Activated CD4-positive, alpha-beta T cell treated with anti-CD3 and anti-CD28 coated beads for 24 hours (primary cell): ENCODE measurements at places on chromosomes 12 and 14.

- DNase-seq = peak; percentile 72
These were observed at the start of gene CACNB3 for GRCh38 chr12:48817873-48818830. Gene CACNB3 (plus strand): TSS chr12:48818496. CDS start chr12:48818930, 434 bp downstream.

DNA sequence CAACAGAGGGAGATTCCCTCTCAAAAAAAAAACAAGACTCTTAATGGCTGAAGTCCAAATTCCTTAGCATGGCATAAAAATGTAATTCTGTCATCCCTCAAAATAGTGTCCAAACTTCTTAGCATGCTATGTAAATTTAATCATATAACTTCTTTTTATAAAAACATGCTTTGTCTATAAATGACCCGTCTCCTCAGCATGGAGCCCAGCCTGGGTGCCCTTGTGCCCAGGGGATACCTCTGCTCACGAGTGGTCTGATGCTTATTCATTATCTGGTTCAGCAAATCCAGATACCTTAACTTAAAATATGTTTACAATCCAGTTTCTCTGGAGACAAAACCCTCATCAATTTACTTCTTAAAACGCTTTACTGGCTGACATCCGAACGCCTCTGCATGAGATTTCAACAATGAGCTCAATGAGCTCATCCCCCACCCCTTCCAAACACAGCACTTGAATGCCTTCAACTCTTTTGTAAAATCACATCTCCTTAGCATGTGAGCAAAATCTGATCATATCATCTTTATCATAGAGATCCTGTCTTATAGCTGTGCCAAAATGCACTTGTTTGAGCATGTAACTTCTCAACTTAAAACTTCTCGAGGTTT is 15.7 kb downstream of the RTL1 start:
- DNase-seq = no peak

DNA sequence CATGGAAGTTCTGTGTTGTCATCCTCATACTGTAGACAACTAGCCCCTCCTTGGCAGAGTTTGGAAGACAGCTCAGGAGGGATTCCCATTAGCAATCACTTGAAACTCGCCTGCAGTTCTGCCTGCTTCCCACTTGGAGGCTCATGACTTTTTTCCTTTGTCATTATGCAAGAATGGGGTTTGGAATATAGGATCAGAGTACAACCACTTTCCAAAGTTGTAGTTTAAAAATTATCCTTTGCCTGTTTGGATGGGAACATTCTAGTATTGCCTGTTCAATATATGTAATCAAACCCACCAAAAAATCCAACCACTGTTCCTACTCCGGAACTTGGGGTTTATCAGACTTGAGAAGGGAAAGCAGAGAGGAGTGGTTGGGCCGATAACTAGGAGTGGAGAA is 2.1 kb upstream of the GPD1 start:
- no peak for DNase-seq

GRCh38 chr14:23881282-23881681 is 72.3 kb upstream of the DHRS4 start:
- no peak for DNase-seq

DNA sequence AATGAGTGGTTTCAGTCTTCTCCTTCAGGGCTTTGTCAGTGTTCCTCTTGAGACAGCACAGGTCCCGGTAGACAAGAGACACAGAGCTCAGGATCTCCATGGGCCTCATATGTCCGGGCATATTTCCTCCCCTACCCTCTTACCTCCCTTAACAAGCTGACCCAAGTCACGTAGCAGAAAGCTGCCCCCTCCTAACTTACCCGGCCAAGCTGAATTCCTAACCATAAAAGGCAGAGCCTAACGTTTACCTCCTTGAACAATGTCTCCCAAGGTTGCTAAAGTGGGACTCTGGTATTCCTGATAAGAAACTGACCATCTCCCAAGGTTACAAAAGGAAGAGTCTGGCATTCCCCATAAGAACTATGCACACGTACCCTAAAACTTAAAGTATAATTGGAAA is 182.2 kb upstream of the USP15 start:
- DNase-seq = no peak

DNA sequence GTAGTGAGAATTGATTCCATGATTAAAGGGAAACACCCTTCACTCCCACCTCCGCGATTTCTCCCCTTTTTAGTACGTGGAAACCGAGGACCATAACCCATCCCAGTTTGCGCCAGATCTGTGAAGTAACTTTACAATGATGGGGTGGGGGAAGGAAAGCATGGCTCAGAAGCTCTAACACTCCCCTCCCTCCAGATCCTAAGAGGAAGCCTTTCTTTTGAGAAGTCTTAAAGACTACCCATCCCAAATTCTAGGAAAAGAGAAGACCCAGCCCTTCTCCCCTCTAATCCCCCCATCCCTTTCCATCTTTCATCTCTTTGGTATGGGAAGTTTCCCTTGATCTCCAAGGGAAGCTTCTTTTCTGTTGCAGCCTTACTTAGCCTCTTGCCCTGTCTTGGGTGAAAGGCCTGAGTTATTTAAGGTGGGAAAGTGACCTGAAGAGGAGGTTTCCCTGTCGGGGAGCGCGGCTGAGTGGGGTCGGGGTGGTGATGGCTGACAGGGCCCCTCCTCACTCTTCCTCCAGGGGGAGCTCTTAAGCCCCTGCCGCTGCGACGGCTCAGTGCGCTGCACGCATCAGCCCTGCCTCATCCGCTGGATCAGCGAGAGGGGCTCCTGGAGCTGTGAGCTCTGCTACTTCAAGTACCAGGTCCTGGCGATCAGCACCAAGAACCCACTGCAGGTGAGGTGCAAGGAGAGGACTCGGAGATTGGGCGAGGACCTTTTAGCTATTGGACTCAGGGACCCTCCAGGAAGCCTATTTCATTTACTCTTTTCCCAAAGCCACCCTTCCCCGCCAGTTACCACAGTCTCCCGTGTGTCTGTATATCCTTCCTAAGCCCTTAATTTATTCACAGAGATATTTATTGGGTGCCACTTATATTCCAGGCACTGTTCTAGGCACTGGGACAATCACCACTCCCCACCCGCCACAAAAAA is 1.8 kb downstream of the MARCHF9 start:
- DNase-seq = peak; percentile 64

DNA sequence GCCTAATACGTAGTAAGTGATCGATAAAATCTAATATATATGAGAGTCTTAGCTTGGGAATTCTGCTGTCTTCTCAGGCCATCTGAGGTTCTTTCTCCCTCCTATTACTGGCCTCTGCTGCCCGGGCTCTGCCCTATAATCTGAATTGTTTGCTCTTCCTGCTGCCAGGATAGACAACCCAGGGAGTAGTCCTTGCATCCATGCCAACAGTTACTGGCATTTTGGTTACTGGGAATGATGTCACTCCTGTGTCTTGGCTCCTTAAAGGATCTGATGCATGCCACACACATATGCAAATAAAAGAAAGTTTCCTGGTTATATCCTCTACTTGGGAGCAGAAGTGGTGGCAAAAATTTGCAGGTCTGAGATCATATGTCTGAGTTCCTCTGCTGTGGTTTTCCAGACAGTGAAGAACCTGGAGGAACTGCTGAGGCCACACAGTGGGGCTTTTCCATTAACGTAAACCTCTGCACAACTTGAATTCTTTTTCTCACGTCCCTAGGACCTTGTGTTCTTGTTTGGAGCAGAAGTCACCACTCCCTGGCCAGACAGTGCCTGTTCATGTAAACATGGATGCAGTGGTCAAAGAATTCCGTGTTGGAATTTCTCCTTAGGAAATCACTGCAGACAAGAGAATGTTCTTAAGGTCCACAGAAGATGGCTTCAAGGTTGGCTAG is 320.6 kb upstream of the TBX3 start:
- DNase-seq = no peak

DNA sequence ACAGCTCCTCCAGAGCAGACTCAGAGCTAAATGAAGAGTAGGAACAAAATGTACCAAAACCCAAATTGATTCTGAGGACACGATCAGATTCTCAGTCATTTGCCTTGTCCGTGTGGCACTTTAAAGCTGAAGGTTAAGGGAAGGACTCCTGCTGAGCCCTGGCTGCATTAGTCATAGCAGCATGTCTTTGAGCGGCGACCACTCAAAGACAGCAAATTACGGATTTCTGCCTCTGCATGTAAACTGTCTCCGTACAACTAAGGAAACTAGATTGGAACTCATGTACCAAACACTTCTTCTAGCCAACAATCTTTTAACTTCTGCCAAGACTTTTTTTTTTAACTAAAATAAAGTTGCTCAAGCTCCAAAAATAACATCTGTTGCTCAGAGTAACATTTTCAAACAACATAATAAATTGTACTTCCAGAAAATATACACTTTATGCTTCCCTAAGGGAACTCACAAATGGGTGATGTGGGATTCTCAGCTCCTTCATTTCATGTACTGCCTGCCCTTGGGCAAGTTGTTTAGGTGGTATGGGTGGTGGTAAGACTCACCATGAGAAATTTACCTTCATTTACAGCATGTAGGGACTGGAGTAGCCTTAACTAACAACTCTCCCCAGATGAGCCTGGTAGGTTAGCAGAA is 56.1 kb downstream of the RERG start:
- DNase-seq = no peak

- no peak for DNase-seq
These were observed 38.6 kb downstream of the CCDC85C start for GRCh38 chr14:99565383-99565782.

GRCh38 chr12:120532701-120533238 is 1.4 kb upstream of the RNF10 start:
- no peak for DNase-seq

DNA sequence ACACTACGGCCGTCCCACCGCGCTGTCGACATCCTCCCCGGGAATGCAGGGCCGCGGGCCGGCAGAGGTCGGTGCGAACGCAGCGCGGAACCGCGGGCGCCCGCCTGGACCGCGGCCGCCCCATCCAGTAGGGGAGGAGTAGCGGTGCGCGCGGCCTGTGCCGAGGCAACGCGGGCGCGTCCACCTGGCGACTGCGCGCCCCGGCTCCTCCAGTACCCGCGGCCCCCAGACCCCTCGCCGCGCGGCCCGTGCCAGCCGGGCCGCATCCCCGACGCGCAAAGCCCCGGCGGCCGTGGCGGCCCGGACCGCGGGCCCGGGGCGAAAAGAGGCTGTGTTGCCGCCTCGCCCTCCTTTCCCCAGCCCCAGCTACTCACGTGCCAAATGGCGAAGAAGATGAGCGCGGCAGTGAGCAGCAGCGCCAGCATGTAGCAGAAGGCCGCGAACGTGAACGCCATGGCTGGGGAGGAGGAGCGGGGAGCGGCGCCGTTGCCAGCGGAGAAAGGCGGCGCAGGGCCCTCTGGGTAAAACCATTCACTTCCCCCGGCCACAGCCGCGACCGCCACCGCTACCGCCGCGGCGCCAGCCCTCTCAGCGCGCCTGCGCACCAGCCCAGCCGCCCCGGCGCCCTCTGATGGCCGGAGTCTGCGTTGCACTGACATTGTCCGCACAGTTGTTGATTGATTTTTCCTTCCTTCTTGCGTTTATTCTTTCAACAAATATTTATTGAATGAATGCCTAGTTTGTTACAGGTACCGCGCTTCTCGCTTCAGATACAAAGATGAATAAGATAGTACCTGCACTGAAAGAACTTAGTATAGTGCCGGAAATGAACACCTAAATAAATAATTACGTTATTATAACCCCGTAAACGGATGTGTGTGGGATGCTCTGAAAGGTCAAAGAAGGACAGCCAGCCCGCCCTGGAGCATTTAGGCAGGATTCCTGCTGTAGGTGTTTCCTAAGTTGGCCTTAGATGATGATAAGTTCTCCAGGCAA is at the start of gene CNIH1:
TSS of gene CNIH1 (minus strand) at position 502 of the 996 bp plus-strand sequence. CDS start at position 455, 47 bp downstream.
- peak; percentile 90 for DNase-seq

DNA sequence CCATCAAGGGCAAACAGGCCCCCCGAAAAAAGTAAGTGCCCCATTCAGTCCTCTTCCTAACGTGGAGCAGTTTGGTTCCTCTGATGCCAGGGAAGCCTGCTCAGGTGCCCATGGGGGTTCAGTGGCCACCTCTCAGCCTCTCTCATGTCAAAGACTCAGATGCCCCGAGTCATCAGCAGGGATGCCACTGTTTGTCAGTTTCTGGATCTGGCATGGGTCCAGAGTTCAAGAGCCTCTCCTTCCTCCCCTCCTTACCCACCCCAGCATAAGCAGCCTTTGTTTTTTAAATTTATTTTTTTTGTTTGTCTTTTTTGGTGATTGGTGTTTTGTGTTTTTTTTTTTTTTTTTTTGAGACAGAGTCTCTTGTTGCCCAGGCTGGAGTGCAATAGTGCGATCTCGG is 11.3 kb downstream of the KMT5A start:
- DNase-seq = no peak

DNA sequence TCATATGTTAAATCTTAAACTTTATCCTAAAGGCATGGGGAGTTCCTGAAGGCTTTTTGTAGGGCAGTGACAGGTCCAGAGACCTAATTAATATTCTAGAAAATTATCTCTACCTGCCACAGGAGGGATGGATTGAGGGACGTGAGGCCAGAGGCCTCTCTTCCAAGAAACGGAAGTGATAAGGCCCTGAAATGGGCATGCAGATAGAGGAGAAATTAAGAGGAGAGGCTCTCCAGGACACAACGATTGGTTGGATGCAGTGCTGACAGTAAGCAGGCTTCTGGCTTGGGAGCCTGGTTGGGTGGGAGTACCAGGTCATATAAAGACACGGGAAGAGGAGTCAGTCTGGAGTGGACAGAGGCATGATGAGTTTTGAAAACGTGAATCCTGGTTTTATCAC is 3.1 kb upstream of the BORCS5 start:
- DNase-seq = no peak

DNA sequence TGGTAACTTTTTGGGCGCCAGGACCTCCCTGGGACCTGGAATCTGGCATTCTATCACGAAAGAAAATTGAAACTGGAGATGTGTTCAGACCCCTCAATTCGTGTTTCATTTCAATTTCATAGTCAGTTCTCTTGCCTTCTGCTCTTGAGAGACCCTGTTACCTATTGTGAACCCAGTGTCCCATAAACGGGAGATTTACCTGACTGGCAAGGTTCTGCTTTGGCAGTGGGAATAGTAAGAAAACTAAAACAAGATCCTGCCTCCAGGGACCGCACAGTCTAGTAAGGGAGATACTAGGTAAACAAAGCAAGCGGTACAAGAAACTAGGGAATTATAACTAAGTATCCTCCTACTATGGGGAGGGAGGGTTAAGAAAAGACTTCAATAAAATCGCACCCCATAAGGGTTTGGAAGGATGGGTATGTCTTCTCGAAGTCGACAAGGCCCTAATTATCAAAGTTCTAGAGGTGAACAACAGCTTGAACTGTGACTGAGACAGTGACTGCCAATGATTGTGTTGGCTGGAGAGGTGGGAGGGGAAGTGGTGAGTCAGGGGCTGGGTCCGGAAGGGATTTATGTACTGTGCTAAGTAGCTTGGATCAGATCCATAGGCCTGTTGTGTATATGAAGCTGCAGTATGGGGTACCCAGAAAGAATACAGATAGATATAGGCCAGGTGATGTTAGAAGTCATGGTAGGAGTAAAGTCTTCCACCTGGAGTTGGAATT is 754 bp downstream of the ACSS3 start:
- DNase-seq = no peak

DNA sequence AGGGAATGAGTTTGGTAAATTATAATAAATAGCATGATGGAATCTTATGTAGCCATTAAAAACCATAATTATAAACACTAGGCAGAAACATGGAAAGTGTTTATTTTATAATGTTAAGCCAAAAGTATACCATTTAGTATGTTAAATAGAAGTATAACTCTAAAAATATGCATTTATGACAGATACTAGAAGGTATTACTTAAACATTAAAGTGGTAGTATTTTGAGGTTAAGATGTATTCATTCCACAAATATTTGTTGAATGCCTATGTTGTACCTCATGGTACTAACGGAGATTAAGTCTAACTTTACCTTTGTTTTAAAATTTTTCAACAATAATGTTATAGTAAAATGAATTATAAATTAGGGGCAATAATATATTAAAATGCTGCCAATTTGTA is 24.1 kb downstream of the TTC8 start:
- DNase-seq = no peak

- no peak for DNase-seq
These were observed 33.4 kb upstream of the DCN start for GRCh38 chr12:91215940-91216454.
